ENCODE measurements at places on chromosomes 12 and 14. TPM values are rescaled to one million over a fixed set of nuclear protein-coding genes. Genes with fewer than 3 reads are reported as not detected.

The CLEC9A gene
- total RNA-seq = not detected

The RHEBL1 gene
- total RNA-seq = 1.9 TPM

The ZC2HC1C gene
- 1.4 TPM for total RNA-seq

The ZNF891 gene
- total RNA-seq = 1.2 TPM

The MRPL52 gene
- total RNA-seq = 169 TPM

The LHX5 gene
- total RNA-seq = not detected

- H3K27ac ChIP-seq = no peak overlapping the region
- DNase-seq = no peak
- H3K4me1 ChIP-seq = peaks cover 4% of the 10 kb centered on the region
- peak overlapping the region; percentile 92 for H3K4me3 ChIP-seq
Observed at GRCh38 chr12:109053382-109054123, 1.2 kb downstream of the USP30 start.

- no peaks in the 10 kb centered on the region for H3K4me1 ChIP-seq
- peaks cover 44% of the 10 kb centered on the region for H3K36me3 ChIP-seq
- no peak overlapping the region for H3K27ac ChIP-seq
- DNase-seq = no peak
- H3K27me3 ChIP-seq = no peaks in the 10 kb centered on the region
Observed at GRCh38 chr12:68844788-68845695, 37.1 kb downstream of the MDM2 start.

DNA sequence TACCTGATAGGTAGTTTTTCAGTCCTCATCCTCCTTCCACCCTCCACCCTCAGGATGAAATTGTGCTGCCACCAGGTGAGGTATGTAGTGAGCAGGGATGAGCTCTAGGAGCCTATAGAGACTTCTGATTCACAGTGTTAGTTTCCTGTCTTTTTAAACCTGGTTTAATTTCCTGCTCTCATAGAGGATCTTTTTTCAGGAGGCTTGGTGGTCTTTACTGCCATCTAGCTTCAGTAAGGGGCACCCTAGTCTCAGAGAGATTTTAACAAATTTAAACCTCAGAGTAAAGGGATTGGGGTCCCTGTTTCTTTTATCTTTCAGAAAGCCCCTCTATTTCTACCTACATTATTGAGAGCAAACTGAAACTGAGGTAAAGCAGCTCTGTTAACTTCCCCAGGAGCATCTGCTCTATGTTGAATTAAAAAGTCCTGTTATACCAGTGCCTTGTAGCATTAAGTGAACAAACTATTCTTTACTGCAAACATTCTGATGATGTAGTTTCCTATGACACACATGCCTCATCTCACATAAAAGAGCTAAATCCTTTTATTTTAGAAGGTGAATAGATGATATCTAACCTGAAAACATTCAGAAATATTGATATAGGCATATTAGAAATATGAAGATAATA, 172.2 kb upstream of the DDHD1 start:
- peaks cover 8% of the 10 kb centered on the region for H3K4me1 ChIP-seq
- H3K27ac ChIP-seq = no peak overlapping the region
- no peak for DNase-seq
- H3K27me3 ChIP-seq = no peaks in the 10 kb centered on the region
- no peaks in the 10 kb centered on the region for H3K36me3 ChIP-seq

DNA sequence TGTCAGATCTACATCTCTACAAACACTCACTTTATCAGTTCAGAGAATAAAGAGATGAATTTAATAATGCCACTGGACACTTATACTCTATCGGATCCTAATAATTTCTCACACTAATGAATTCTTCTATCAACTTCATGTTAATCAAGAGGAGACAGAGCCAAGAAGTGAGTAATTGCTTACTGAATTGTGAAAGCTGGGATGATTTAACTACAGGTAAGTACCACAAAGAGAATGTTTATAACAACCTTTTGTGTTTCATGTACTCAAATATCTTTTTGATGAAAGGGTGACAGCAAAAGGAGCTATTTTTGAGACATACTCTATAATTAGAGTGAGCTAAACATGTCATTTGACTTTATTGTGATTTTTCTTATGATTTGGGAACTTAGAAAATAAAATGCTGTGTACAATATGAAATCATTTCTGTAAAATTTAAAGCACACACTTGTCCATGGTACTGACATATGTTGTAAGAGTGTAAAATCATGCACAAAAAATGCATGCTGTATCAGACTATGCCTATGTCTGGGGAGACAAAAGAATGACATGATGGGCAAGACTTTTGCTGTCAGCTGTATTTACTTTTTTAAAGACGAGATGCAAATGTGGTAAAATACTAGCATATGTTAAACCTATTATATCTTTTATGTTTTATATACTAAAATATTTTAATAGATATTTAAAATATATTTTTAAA, 361.2 kb downstream of the CCER1 start:
- no peak overlapping the region for H3K27ac ChIP-seq
- no peak for DNase-seq
- H3K4me3 ChIP-seq = no peak overlapping the region
- H3K27me3 ChIP-seq = no peaks in the 10 kb centered on the region
- no peaks in the 10 kb centered on the region for H3K4me1 ChIP-seq

DNA sequence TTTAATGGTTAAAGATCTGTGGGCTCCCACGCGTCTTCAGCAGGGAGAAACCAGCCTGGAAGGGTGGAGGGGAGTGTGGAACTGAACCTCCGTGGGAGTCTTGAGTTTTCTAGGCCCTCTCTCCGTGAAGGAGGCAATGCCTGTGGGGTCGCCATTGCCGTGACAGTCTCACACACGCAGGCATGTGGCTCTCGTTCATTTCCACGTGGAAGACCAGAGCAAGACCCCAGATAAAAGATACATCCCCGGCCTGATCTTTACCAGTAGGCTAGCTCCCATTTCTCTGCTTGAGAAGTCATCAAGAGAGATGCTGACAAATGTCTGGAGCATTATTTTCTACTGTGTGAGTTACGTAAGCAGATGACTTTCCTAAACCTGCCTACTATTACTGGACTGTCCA, 491.7 kb upstream of the LMO3 start:
- no peaks in the 10 kb centered on the region for H3K36me3 ChIP-seq
- H3K27ac ChIP-seq = no peak overlapping the region
- no peaks in the 10 kb centered on the region for H3K4me1 ChIP-seq
- no peak for DNase-seq
- no peak overlapping the region for H3K4me3 ChIP-seq

DNA sequence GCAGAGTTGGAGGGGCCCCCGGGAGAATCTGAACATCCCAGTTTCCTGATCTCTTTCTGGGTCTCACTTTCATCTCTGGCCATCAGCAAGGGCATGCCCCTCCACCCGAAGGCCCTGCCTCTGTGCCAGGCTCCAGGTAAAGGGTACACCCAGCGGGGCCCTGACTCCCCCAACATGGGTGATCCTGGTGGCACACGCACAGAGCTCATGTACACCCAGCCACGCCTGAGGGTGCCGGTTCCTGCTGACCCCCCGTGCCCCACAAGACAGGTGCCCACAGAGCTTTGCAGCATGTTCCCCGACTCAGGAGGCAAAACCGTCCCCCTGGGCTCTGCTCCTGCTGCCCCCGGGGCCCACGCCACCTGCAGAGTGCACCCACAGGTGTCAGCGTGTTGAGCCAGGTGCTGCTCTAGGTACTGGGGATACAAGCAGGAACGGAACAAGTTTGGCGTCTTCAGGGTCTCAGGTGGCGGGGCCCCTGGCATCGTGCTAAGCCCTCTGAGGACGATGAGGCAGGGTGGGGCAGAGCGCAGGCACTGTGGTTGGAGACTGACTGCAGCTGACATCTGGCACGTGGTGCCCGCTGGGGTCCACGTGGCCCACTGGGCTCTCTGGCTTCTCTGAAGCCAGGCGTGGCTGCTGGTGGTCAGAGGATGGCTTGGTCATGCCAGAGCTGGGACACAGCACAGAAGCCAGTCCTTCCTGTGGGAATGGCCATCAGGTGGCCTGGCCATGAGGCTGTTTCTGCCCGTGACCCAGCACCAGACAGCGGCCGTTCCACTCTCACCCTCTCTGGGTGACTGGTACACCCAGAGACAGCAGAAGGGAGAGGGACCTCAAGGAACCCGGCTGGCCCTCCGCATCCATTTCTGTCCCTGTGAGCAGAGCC, 13.8 kb downstream of the BAG5 start:
- no peaks in the 10 kb centered on the region for H3K27me3 ChIP-seq
- H3K36me3 ChIP-seq = no peaks in the 10 kb centered on the region
- no peak overlapping the region for H3K27ac ChIP-seq
- no peak overlapping the region for H3K4me3 ChIP-seq
- no peak for DNase-seq
- peaks cover 10% of the 10 kb centered on the region for H3K4me1 ChIP-seq

GRCh38 chr14:104356738-104357688, 218.6 kb downstream of the KIF26A start:
- no peak for DNase-seq
- no peaks in the 10 kb centered on the region for H3K36me3 ChIP-seq
- no peaks in the 10 kb centered on the region for H3K27me3 ChIP-seq
- H3K27ac ChIP-seq = no peak overlapping the region
- H3K4me3 ChIP-seq = no peak overlapping the region
- H3K4me1 ChIP-seq = no peaks in the 10 kb centered on the region

DNA sequence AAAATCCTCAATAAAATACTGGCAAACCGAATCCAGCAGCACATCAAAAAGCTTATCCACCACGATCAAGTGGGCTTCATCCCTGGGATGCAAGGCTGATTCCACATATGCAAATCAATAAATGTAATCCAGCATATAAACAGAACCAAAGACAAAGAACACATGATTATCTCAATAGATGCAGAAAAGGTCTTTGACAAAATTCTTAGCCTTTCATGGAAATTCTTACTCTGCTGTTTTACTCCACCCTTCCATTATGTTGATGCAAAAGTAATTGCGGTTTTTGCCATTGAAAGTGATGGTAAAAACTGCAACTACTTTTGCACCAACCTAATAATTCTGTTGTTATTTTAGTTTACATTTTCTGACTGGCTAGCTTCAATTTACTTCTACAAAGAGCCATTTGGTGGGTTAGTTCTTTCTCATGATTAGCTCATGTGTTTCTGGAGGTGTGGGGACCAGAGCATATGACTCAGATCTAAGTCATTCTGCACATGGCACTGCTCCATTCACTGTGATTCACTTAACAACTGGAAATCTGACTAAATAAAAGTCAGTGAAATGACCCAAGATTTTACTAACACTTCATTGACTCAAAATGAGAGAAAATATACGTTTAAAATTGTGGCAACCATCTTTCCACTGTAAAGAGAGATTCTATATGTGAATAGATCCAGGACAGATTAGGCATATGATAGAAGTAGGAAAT, 99.9 kb downstream of the TMTC3 start:
- no peaks in the 10 kb centered on the region for H3K36me3 ChIP-seq
- no peaks in the 10 kb centered on the region for H3K27me3 ChIP-seq
- H3K27ac ChIP-seq = peak overlapping the region; percentile 95
- DNase-seq = peak; percentile 99

- no peaks in the 10 kb centered on the region for H3K27me3 ChIP-seq
- H3K36me3 ChIP-seq = no peaks in the 10 kb centered on the region
- H3K4me3 ChIP-seq = no peak overlapping the region
- DNase-seq = no peak
Observed at GRCh38 chr14:70881549-70882177, 25.6 kb upstream of the PCNX1 start.

DNA sequence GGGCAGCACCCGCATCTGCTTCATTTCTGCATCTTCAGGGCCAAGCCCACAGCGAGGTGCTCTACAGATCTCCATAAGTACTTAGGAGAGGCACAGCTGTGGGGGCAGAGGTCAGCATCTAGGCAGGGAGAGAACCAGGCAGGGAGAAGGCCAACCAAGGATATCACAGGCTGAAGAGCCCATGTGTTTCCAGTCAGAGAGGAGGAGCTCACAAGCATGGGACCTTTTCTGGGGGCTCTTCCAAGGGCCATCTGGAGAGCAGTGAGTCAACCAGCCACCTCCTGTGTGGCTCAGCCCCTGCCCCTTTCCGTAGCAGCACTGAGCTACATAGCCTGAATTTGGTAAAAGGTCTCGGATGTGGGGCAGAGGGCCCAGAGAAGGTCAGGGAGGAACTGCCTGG, 78.5 kb downstream of the ARL6IP4 start:
- no peak overlapping the region for H3K4me3 ChIP-seq
- H3K27ac ChIP-seq = no peak overlapping the region
- no peaks in the 10 kb centered on the region for H3K36me3 ChIP-seq
- H3K27me3 ChIP-seq = no peaks in the 10 kb centered on the region

DNA sequence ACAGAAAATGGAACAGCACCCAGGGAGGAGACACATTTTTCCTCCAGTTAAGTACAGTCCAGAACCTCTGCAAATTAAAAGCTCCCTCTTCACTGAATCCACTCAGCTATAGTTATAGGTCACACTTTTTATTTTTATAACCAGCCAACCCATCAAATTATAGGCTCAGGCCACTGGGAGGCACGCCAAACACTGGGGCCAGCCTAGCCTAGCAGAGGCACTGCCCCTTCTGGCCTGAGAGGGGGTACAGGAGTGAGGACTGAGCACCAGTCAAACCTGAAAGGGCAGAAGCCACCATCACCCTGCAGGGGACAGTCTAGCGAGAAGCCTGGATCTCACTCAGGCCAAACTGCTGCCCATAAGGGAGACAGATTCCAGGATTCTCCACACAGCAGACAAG, 19.3 kb downstream of the FMNL3 start:
- no peak overlapping the region for H3K4me3 ChIP-seq
- H3K4me1 ChIP-seq = peaks cover 9% of the 10 kb centered on the region
- H3K27me3 ChIP-seq = no peaks in the 10 kb centered on the region
- no peak overlapping the region for H3K27ac ChIP-seq
- no peaks in the 10 kb centered on the region for H3K36me3 ChIP-seq
- no peak for DNase-seq

DNA sequence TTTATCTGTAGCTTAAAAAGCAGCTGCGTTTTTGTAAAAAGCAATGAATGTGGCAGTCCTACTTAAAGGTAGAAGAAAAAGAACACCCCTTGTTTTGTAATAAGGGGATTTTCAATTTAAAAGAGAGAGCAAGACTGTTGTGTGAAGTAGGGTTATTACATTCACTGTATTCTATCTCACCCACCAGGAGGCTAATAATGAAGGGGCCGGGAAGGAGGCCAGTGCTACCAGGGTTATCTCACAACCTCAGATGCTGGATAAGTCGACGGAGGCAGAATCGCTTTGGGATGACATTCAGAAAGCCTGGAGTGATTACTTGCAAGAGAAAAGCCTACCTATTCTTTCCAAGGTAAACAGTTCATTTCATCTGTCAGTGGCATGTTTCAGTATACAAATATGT, 97.7 kb downstream of the RMST start:
- no peaks in the 10 kb centered on the region for H3K36me3 ChIP-seq
- H3K4me1 ChIP-seq = peaks cover 5% of the 10 kb centered on the region
- H3K27ac ChIP-seq = no peak overlapping the region
- no peak for DNase-seq

DNA sequence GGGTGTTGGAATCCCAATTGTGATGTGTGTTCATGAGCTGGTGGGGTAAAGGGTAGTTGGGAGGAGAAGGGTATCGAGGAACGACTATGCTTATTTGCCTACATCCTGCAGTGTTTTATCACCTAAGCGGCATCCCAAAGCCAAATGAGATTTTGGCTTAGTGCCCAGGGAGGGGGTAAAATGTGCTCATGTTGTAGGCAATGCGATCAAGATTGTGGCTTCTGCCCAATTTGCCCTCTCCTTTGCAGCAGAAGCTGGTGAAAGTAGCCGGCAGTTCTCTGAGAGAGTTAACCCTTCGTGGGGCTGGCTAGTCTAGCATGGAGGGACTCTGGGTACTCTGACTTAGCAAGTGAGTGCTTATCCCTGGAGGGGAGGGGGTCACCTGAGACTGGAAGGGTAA, 753 bp downstream of the RPH3A start:
- DNase-seq = no peak
- H3K27ac ChIP-seq = no peak overlapping the region
- no peaks in the 10 kb centered on the region for H3K4me1 ChIP-seq
- H3K27me3 ChIP-seq = peaks cover 5% of the 10 kb centered on the region
- no peaks in the 10 kb centered on the region for H3K36me3 ChIP-seq
